Chondrocyte (in vitro differentiated cells): ENCODE measurements at places on chromosomes 1 and 21. TPM values are rescaled to one million over a fixed set of nuclear protein-coding genes. Genes with fewer than 3 reads are reported as not detected.

CDKN2C gene
- 5.2 to 5.7 TPM (median 5.4 TPM) in 3 replicates for total RNA-seq

ASPM gene
- total RNA-seq: 4.7 to 7.2 TPM (median 6.6 TPM) in 3 replicates

GPR61 gene
- not detected in 3 replicates for total RNA-seq

- DNase-seq: no peak
- peaks cover 39% of the 10 kb centered on the region for H3K4me1 ChIP-seq
- H3K36me3 ChIP-seq: no peaks in the 10 kb centered on the region
- H3K27ac ChIP-seq: peak overlapping the region; percentile 100
- no peaks in the 10 kb centered on the region for H3K27me3 ChIP-seq
These were observed 1.0 kb upstream of the DCAF6 start for GRCh38 chr1:167935216-167936067.

SNRNP40 gene
- total RNA-seq: 32.3 to 39.0 TPM (median 34.3 TPM) in 3 replicates

GLIS1 gene
- 17.3 to 36.2 TPM (median 17.4 TPM) in 3 replicates for total RNA-seq

DNA sequence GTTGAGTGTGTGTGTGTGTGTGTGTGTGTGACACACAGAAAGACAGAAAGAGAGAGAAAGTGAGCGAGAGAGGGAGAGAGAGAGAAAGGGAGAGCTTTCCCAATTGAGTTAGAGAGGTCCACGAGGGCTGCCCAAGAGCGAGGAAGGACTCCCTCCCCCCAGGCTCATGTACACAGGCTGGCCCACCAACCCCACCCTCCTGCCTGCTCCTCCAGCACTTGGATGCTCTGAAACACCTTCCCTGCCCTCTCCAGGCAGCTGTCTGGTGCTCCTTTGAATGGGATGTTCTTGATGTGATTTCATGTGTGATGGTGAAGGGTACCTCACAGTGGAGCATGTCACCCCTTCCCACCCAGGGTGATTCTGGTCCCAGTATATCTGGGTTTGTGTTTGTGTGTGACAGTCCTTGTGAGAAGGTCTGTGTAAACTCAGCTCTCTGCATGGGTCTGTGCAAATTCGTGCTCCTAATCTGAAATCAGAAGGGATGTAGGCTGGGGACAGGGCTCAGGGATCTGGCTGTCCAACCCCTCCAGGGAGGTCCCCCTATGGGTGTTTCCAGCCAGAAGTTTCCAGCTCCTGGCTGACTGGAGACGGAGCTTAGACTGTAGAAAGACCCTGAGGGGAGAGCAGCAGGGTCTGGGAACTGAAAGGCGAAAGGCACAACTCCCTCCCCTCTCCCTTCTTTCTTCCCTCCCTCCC is 6.8 kb upstream of the PEAR1 start:
- H3K36me3 ChIP-seq: no peaks in the 10 kb centered on the region
- no peak for DNase-seq
- H3K27me3 ChIP-seq: peaks cover 34% of the 10 kb centered on the region
- H3K4me3 ChIP-seq: no peak overlapping the region
- H3K27ac ChIP-seq: no peak overlapping the region
- H3K4me1 ChIP-seq: no peaks in the 10 kb centered on the region

GRCh38 chr1:232590744-232591082 is 39.2 kb downstream of the SIPA1L2 start:
- H3K36me3 ChIP-seq: no peaks in the 10 kb centered on the region

DNA sequence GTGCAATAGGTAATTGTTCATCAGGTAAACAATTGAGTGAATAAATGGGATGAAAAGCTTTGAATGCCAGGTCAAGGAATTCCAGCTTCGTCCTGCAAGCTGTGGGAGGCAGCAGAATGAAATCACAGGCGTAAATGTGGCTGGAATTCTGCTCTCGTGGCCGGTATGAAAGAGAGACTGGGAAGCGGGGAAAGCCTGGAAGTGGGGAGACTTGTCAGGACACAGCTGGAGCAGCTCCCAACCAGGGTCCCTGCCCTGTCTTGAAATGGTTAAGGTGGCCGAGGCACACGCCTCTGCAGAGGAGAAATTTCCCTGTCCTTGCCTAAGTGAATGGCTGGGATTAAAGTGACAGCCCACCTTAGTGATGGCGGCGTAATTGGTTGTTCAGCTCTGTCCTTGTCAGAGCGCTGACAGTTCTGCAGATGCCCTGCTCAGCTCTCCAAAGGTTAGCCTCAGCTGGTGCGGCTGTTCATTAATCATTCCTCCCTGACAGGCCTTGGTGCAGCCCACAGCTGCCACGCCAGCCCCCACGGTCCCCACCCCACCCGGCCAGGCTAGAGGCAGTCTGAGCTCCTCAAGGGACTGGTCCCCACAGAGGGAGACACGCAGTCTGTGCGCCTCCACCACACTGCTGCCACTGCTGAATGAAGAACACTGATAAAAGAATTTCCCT is 398.3 kb upstream of the POU3F1 start:
- peak overlapping the region; percentile 77 for H3K27ac ChIP-seq
- peaks cover 9% of the 10 kb centered on the region for H3K36me3 ChIP-seq
- peaks cover 50% of the 10 kb centered on the region for H3K4me1 ChIP-seq
- no peak for DNase-seq
- H3K4me3 ChIP-seq: peak overlapping the region; percentile 23
- H3K27me3 ChIP-seq: no peaks in the 10 kb centered on the region

- H3K4me3 ChIP-seq: no peak overlapping the region
- peaks cover 14% of the 10 kb centered on the region for H3K27me3 ChIP-seq
- no peaks in the 10 kb centered on the region for H3K4me1 ChIP-seq
- no peak for DNase-seq
- H3K27ac ChIP-seq: no peak overlapping the region
These were observed 199.8 kb downstream of the SEC16B start for GRCh38 chr1:177770096-177770495.

- H3K4me3 ChIP-seq: no peak overlapping the region
- H3K27me3 ChIP-seq: no peaks in the 10 kb centered on the region
- no peak for DNase-seq
- no peak overlapping the region for H3K27ac ChIP-seq
These were observed 3.2 kb upstream of the NPL start for GRCh38 chr1:182786223-182786994.

DNA sequence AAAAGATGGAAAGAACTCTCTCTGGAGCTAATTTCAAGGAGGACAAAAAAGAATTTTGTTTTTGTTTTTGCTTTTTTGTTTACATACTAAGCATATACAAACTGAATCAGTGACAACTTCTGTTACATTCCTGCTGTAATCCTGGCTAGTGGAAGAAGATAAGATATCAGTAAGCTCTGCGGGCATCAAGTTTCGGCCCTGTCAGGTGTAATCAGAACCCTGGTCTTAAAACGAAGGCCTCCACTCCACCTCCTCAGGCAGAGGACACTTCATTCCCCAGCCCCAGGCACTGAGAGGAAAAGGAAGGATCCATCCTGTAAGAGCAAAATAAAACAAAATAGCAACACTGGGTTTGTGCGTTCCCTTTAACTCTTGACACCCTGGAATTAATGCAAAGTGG is 88.9 kb upstream of the ARHGAP29 start:
- H3K4me3 ChIP-seq: no peak overlapping the region
- peaks cover 78% of the 10 kb centered on the region for H3K4me1 ChIP-seq
- no peaks in the 10 kb centered on the region for H3K27me3 ChIP-seq
- no peak for DNase-seq
- no peaks in the 10 kb centered on the region for H3K36me3 ChIP-seq

- no peak overlapping the region for H3K4me3 ChIP-seq
- DNase-seq: no peak
- no peaks in the 10 kb centered on the region for H3K27me3 ChIP-seq
- H3K27ac ChIP-seq: no peak overlapping the region
- H3K36me3 ChIP-seq: no peaks in the 10 kb centered on the region
These were observed 177.2 kb downstream of the NFIA start for GRCh38 chr1:61259379-61260148.

DNA sequence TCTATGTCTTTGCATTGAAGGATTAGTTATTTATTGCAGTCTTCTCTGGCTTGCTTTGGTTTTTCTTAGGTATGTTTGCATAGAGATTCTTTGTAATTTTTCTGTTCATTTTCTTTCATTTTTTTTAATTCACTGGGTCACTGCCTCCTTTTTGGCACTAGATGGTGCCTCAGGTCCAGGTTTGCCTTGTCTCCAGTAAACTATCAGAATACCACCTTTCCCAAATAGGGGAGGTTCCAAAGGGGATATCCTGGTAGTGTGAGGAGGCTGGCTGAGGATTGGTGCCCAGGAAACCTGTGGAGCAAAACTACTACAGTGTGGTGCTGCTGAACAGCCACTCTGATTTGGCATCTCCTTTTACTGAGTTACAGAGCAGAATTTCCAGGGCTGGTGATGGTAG is 257.1 kb downstream of the KCTD3 start:
- H3K4me1 ChIP-seq: no peaks in the 10 kb centered on the region
- H3K36me3 ChIP-seq: no peaks in the 10 kb centered on the region
- no peak overlapping the region for H3K27ac ChIP-seq
- DNase-seq: no peak
- H3K27me3 ChIP-seq: peaks cover 7% of the 10 kb centered on the region

C1orf226 gene
- 5.9 to 6.4 TPM (median 6.1 TPM) in 3 replicates for total RNA-seq

DNA sequence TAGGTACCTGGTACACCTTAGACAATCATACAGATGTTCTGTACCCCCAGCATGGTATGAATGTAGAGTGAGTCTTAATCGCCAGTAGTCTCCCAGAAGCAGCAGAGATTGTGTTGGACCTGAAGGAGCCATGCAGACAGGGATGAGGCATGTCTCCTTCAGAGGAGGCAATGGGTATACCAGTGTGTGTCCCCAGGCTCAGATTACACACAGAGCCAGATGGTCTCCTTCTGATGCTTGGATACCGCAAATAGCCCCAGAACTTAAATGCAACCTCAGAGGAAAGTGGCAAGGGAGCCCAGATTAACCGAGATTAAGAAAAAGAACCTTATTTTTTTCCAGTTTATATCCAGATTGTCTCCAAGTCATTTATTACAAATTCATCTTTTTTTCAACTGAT is 96.8 kb upstream of the C21orf91 start:
- no peak overlapping the region for H3K27ac ChIP-seq
- H3K4me1 ChIP-seq: no peaks in the 10 kb centered on the region
- no peaks in the 10 kb centered on the region for H3K36me3 ChIP-seq
- H3K4me3 ChIP-seq: no peak overlapping the region
- DNase-seq: no peak

ZBTB48 gene
- total RNA-seq: 19.9 to 27.4 TPM (median 23.7 TPM) in 3 replicates

GRCh38 chr1:201275253-201275666 is 8.0 kb upstream of the PKP1 start:
- no peaks in the 10 kb centered on the region for H3K36me3 ChIP-seq
- peaks cover 58% of the 10 kb centered on the region for H3K4me1 ChIP-seq
- peak overlapping the region; percentile 95 for H3K27ac ChIP-seq
- no peak overlapping the region for H3K4me3 ChIP-seq
- H3K27me3 ChIP-seq: no peaks in the 10 kb centered on the region

RYR2 gene
- 0.02 to 0.15 TPM (median 0.12 TPM) in 3 replicates for total RNA-seq

- H3K4me1 ChIP-seq: no peaks in the 10 kb centered on the region
- H3K36me3 ChIP-seq: peaks cover 1% of the 10 kb centered on the region
- H3K27me3 ChIP-seq: peaks cover 73% of the 10 kb centered on the region
- H3K4me3 ChIP-seq: no peak overlapping the region
- DNase-seq: no peak
These were observed 3.4 kb upstream of the GRIK3 start for GRCh38 chr1:37037690-37038089.

DNA sequence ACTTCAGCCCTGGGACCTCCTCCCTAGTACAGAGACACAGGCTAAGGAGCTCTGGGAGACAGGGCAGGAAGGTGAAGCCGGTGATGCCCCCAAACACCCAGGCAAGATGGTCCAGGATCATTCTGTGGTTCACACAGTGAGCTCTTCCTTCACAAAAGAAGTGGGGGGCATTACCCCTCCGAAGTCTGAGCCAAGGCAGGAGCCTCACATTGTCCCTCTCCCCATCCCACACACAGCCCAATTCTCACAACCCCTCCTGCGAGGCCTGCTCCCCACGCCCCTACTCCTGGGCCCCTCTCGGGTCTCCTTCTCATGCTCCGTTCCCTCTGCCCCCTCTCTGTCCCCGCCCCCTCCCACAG is 10.7 kb downstream of the MEF2D start:
- peak overlapping the region; percentile 94 for H3K27ac ChIP-seq
- H3K4me1 ChIP-seq: peaks cover 83% of the 10 kb centered on the region
- no peaks in the 10 kb centered on the region for H3K27me3 ChIP-seq

GRCh38 chr1:13901039-13901438 is 201.1 kb downstream of the PRDM2 start:
- H3K36me3 ChIP-seq: no peaks in the 10 kb centered on the region
- no peak overlapping the region for H3K27ac ChIP-seq
- H3K27me3 ChIP-seq: peaks cover 8% of the 10 kb centered on the region

GRCh38 chr1:201655910-201656309 is 117.0 kb downstream of the NAV1 start:
- H3K4me3 ChIP-seq: no peak overlapping the region
- no peaks in the 10 kb centered on the region for H3K27me3 ChIP-seq
- peaks cover 67% of the 10 kb centered on the region for H3K4me1 ChIP-seq
- no peak overlapping the region for H3K27ac ChIP-seq

DNA sequence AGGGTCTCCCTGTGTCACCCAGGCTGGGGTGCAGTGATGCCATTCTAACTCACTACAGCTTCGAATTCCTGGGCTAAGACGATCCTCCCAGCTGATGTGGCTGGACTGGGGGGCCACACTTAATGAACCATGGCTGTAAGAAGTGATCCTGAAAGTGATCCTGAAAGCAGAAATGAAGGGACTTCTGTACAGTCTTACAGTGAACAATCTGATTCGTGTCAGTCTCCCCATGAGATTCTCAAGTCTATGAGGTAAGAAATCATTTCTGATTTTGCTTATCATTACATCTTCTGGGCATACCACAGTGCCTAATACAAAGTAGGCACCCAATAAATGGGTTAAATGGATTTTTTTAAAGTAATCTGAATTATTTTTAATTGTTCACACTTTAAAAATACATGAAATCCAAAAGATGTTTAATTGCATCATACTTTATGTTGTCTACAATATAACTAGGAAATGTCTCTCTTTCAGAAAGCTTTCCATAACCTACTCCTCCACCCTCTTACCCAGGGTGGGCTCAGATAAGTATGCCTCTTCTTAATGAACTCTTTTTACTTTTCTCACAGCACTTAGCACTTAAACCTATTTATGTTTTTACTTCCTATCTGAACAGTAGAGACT is 21.5 kb downstream of the TUT4 start:
- no peak overlapping the region for H3K27ac ChIP-seq
- no peak overlapping the region for H3K4me3 ChIP-seq
- H3K4me1 ChIP-seq: peaks cover 6% of the 10 kb centered on the region

HNRNPR gene
- 91.0 to 151 TPM (median 91.3 TPM) in 3 replicates for total RNA-seq

GPR37L1 gene
- not detected in 3 replicates for total RNA-seq

DNA sequence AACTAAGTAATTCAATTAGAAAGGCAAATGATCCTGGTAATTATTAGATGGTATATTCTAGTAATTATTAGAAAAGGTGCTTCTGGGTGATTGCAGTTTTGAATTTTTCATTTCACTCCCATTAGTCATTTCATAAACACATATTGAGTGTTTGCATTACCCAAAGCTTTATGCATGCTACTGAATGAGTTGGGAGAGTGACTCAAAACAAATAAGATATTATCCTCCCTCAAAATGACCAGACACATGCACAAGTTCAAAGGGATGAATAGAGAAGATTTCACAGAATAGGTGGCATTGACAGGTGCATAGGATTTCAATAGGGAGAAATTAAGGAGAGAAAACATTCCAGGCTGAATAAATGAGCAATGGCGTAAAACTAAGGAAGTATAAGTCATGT is 84.7 kb downstream of the PHTF1 start:
- no peak for DNase-seq
- no peaks in the 10 kb centered on the region for H3K27me3 ChIP-seq
- no peak overlapping the region for H3K27ac ChIP-seq
- no peak overlapping the region for H3K4me3 ChIP-seq
- peaks cover 13% of the 10 kb centered on the region for H3K4me1 ChIP-seq
- H3K36me3 ChIP-seq: peaks cover 5% of the 10 kb centered on the region

- no peak for DNase-seq
- H3K36me3 ChIP-seq: no peaks in the 10 kb centered on the region
- no peak overlapping the region for H3K4me3 ChIP-seq
- peaks cover 79% of the 10 kb centered on the region for H3K4me1 ChIP-seq
- H3K27me3 ChIP-seq: no peaks in the 10 kb centered on the region
These were observed 90.8 kb upstream of the ERRFI1 start for GRCh38 chr1:8116894-8117264.

TEKT2 gene
- total RNA-seq: 0.17 TPM in 1 of 3 replicates, not detected in the others
